ENCODE measurements at places on chromosomes 16 and 17.

GRCh38 chr17:43577664-43578403, 31.7 kb upstream of the ETV4 start:
- DNase-seq = no peak

GRCh38 chr16:63337264-63337663, 1301.0 kb upstream of the CDH8 start:
- DNase-seq = no peak

- DNase-seq = no peak
Measured at GRCh38 chr17:1104222-1104621, 75.6 kb downstream of the ABR start.

DNA sequence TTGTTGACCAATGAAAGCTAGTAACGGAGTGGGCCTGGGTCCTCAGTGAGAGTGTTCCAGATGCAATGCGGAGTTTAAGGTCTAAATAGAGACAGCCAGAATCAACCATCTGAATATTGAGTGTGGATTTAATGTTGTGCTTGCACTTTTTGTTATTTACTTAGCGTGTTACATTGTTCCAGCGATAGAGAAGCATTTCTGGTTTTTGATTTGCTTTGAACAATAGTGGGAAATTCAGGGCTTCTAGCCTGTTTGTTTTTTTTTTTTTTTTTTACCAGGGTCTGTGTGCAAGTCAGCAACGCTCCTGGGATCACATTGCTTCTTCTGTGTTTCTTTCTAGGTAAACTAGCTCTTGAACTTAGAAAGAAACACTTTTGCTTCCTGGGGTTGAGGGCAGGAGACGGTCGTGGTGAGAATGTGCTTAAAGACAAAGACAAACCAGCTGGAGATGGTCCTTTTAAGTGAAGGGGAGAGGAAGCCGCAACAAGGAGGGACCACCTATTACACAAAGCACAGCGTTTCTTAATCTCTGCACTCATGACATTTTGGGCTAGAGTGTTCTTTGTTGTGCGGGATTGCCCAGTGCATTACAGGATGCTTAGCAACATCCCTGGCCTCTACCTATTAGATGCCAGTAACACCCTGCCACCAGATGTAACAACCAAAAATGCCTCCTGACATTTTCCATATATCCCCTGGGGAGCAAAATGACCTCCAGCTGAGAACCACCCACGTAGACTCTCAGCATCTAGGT, 119.2 kb downstream of the MAP2K6 start:
- no peak for DNase-seq

DNA sequence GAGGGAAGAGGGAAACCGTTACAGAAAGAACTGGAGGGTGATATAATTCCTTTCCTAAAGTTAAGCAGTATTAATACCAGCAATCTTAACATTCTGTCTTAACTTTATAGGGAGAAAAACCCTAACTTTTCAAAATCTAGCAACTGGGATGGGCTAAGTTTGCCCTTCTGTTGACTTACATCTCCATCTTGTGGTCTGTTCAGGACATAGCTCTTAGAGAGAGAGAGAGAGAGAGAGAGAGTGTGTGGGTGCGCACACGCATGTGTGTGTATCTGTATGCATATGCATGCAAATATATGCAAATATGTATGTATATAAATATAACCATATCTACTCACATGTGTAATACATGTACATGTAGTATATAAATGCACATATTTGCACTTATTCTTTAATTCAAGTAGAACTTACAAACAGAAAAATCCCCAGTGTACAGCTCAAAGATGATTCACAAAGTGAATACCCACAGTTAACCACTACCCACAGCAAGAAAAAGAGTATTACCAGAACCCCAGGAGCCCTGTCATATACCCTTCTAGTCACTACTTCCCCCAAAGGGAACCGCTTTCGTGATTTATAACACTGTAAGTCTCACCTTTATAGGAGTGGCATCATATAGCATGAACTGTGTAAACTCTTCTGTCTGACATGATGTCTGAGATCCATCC, 46.5 kb downstream of the STX8 start:
- DNase-seq = no peak

GRCh38 chr16:908526-909155, 62.1 kb downstream of the LMF1 start:
- no peak for DNase-seq

- DNase-seq = peak; percentile 2
Measured at GRCh38 chr16:66510711-66511601, 39.0 kb downstream of the TK2 start.

- no peak for DNase-seq
Measured at GRCh38 chr16:48862087-48862532, 252.1 kb upstream of the N4BP1 start.

GRCh38 chr16:54589326-54589725, 302.7 kb upstream of the IRX3 start:
- no peak for DNase-seq

GRCh38 chr17:57859601-57860413, 10.0 kb upstream of the MRPS23 start:
- DNase-seq = no peak

DNA sequence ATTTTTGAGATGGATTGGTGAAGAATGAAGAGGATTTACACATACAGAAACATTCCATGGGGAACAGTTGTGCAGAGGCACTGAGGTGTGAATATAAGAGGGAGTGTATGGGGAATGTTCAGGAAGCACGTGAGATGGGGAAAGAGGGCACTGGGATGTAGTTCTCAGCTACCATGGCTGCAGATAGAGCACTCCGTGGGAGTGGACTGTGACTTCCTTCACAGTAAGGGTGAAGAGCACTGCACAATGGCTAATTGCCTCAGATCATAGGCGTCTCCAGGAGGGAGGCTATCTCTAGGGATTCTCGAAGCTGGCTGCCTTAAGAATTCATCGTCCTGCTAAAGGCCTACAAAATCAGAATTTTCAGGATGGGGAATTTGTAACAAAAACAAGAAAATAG, 7.0 kb downstream of the YPEL2 start:
- no peak for DNase-seq

- DNase-seq = no peak
Measured at GRCh38 chr17:38453951-38454421, 25.7 kb downstream of the ARHGAP23 start.

GRCh38 chr16:86702824-86703588, 124.7 kb downstream of the FOXL1 start:
- DNase-seq = no peak

DNA sequence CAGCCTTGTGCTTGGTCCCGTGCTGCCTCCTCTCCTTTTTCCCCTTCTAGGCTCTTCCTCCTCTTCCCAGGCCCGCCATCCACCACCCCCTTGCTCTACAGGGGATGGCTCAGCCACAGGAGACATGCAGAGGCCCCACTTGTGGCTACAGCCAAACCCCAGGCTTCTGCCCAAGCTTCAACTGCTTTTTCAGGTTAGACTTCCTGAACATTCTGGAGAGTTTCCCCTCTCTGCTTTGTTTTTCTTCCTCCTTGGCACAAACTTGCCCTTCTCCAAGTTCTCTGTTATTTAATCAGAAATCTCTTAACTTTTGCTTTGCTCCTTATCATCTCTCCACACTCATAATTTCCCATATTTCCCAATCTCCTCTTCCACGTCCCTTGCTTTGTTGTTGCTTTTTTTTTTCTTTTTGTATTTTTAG, 18.3 kb upstream of the HAS3 start:
- no peak for DNase-seq

- DNase-seq = no peak
Measured at GRCh38 chr16:2924901-2925755, 13.4 kb downstream of the FLYWCH1 start.

- DNase-seq = no peak
Measured at GRCh38 chr17:2723505-2723996, 12.0 kb upstream of the CLUH start.

DNA sequence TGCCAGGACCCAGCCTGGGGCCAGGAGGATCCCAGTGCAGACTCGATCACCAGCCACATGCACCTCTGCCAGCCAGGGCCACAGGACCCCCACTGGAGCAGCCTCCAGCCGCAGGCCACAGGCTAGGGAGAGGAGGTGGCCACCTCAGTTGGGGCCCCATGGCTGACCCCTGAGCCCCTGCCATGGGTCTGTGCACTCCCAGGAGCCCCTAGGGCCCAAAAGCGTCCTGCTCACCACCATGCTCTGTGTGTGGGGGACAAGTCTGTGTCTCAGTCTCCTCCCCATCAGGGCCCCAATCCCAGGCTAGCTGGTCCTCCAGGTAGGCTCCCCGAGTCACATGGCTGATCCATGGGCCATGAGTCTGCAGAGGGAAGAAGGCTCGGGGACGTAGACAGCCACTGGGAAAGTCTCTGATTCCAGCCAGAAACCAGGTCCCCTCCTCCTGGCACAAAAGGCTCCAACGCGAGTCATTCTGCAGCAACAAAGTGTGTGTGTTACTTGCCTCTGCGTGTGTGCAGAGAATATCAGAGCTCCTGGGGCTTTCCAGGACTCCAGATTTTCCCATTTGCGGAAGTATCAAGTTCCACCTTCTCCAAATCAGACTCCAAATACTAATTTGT, 6.1 kb upstream of the PRSS8 start:
- DNase-seq = no peak

DNA sequence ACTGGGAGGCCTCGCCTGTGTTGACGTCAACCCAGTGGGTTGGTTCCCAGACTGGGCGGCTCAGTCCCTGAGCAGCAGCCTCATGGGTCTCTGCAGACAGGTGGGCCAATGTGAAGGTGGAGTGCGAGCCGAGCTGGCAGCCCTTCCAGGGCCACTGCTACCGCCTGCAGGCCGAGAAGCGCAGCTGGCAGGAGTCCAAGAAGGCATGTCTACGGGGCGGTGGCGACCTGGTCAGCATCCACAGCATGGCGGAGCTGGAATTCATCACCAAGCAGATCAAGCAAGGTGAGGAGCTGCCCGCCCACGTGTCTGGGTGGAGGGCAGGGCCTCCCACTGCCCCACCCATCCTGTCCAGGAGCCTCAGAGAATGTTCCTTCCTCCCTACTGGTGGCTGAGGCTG, 44.1 kb downstream of the MRC2 start:
- DNase-seq = peak; percentile 81

DNA sequence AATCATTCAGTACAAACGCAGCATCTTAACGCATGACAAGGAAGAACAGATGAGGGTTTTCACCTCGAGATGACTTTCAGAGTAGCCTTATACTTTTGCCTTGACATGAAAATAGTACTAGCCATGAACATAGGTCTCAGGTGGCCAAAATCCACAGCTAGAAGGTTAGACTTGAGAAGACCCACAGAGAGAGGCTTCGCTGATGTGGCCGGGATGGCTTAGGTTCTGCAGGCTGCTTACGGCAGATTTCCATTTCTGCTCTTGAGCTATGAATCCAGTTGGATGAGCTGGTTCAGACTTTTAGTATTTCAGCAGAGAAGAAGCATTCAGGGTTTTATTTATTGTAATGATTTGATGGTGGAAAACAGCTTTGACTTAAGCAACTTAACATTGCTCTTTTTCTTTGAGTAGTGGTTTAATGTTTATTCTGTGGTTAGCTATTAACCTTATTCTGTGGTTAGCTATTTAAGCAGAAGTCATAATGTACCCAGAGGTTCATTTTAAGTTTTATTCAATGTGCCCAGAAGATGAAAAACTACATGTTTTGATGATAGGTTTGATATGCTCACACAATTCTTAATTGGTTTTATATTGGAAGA, 7.6 kb downstream of the KRT24 start:
- no peak for DNase-seq

- DNase-seq = no peak
Measured at GRCh38 chr16:3388325-3388724, 12.5 kb downstream of the ZSCAN32 start.

DNA sequence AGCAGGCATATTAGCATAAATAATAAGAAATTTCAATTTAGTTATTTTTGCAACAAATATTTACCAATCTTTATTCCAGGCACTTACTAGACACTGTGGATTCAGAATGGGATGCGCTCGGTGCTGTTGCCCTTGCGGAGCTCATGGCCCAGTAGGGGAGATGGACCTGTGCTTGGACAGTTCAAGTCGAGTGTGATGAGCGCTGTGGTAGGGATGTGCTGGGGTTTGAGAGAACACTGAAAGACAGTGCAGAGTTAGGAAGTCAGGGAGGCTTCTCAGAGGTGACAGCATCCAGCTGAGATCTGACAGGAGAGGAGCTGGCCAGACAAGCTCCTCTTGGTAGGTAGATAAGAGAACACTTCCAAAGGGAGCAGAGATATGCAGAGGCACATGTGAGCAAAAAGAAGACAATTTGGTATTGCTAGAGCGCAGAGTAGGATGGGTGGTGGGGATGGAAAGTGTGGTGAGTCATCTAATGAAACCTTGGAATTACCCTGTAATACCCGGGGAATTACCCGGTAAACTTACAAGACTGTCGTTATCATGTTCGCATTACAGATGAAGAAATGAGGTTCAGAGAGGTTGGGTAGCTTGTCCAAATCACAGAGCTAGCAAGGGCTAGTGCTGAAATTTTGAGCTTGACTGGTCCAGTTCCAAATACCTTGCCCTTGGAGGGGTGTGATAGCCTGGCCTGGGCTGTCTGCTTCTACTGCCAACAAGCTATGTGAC, 298.1 kb upstream of the N4BP1 start:
- DNase-seq = no peak

GRCh38 chr16:88406096-88407041, 23.6 kb downstream of the ZNF469 start:
- no peak for DNase-seq

- no peak for DNase-seq
Measured at GRCh38 chr17:19303367-19303776, 59.2 kb downstream of the B9D1 start.

DNA sequence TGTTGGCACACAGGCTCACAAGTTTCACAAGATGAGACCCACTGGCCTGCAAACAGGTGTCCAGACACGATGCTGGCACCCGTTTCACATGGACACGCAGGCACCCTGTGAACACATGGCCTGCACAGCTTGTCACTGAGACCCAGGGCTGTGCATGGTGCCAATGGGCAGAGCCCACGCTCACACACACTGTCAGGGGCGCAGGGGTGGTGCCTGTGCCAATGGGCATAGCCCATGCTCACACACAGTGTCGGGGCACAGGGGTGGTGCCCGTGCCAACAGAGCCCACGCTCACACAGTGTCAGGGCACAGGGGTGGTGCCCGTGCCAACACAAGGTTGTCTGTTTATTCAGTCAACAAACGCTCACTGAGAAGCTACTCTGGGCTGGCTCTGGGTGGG, 29.3 kb downstream of the CTU2 start:
- DNase-seq = no peak

GRCh38 chr17:14919631-14920213, 345.4 kb downstream of the PMP22 start:
- DNase-seq = no peak

DNA sequence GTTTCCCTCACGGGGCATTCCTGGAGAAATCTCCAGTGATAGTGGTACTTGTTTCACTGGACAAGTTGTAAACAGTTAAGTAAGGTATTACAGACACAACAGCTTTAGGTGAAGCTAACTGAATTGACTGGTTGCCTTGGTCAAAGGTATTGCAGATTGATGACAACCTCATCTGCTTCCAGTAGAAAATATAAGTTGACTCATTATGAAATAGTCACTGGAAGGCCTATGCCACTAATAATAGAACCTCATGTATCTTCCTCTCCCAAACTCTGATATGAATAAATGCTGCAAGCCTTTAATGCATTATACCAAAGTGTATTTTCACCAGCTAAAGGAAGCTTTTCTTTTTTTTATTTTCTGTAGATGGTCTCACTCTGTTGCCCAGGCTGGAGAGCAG, 44.8 kb downstream of the GLG1 start:
- no peak for DNase-seq

Measured in NCI-H510A treated with DMSO at 0.1 percent for 48 hours (cell line).